ENCODE measurements at places on chromosomes 4 and X.

DNA sequence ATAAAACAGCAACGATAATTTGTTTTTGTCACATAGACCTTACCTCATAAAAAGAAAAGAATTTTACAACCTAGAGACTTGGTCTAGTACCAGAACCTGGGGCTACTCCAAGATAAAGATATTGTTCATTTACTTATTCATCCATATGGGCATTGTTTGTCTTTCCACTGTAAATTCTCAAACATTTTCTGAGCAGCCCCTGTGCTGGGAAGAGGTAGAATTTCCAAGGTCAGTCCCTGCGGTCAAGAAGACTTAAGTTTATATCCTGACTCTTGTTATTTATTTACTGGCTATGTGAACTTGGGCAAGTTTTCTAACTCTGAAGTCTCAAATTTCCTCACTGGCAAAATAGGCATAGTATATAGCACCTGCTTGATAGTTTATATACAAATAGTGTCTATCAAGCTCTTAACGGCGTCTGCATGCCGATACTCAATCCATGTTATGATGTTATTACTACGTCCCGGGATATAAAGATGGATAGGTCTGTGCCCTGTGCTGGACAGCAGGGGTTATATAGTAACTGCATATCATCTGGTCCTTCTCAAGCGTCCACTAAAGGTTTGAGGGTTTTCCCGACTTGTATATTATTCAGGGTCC, 222.1 kb upstream of the TAPT1 start:
- no peak for DNase-seq

DNA sequence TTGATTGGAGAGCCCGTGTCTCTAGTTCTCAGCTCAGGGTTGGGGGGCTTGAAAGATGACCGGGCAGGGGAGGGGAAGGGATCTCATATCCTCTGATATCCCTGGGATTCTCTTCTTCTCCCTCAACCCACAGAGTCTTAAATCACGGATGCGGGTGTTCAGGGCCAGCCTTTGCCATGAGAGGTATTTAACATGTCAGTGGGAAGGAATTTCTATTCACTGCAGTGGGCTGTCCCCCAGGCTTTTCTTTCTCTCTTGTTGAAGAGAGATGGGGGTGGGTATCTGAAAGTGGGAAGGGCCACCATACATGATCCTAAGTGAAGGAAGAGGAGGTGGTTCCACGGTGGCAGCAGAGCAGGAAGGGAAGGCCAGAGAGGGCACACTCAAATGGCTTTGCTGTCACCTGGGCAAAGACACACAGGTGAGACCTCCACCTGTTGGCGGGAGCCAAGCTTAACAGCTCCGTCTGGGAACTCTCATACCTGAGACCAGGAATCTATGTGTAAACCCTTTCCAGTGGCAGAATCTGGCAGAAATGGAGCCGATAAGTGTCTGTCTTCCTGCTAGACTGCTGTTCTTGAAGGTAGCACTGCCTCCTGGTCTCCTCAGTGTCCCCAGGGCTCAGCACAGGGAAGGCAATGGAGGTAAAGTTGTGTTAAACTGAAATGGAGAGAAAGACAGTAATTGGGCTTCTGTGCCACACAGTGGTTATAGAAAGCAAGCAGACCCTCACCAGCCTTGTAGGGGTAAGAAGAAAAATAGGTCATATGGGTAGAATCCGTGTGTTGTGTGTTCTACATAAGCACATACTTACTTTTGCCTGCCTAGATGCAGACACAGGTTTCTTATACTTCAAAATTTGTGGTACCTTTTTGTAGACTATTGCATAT, 49.4 kb downstream of the RHOH start:
- DNase-seq, result no peak

- DNase-seq, result no peak
Observed at GRCh38 chrX:56736219-56736618, 7.2 kb downstream of the NBDY start.

GRCh38 chr4:183492791-183493222, 12.1 kb upstream of the ING2 start:
- DNase-seq, result no peak

DNA sequence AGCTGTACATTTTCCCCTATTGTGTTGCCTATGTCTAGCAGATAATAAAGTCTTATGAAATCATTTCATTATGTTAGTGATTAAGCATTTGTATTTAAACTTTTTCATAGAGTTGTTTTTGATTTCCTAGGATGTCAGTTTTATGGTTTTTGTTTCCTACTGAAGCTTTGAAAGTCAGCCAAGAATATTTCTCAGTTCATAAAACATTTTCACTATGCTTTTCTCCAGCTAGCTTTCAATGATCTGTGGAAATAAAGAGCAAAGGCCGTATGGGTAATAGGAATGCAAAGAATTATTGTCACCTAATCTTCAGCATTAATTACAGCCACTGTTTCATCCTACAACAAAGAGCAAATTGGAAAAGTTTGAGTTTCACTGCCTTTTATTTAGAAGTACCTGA, 145.7 kb upstream of the NUDT6 start:
- no peak for DNase-seq

GRCh38 chr4:62077406-62077805, 877.3 kb downstream of the ADGRL3 start:
- DNase-seq, result no peak

DNA sequence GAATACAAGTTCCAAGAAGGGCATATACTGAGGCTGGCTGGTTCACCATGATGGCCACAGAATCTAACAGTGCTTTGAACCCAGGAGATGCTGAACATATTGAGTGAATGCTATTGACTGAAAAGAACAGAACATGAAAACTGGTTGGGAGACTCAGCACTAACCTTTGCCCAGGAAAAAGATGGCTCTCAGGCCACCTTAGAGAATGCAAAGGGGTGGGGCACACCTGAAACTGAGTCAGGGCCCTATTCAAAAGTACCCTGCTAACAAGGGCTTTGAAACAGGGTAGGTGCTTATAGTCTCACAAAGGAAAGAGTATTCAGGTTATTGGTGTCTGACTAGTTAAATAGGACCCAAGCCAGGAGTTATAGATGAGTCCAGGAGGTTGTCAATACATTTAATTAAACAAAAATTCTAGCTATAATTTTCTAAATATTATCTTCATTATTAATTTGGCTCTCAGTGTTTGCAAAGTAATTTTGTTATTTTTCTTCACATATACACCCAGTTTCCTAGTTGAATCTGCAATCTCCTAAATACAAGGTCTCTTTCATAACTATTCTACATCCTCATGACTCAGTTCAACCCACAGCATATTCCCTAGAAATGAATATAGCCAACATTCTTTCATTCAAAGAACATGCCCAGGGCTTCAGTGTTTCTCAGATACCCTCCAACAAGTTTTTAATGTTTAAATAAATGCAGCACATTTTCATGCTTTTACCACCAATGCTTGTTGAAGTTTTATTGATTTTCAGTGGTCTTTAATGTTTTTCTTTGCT, 144.2 kb upstream of the RAPGEF2 start:
- no peak for DNase-seq

DNA sequence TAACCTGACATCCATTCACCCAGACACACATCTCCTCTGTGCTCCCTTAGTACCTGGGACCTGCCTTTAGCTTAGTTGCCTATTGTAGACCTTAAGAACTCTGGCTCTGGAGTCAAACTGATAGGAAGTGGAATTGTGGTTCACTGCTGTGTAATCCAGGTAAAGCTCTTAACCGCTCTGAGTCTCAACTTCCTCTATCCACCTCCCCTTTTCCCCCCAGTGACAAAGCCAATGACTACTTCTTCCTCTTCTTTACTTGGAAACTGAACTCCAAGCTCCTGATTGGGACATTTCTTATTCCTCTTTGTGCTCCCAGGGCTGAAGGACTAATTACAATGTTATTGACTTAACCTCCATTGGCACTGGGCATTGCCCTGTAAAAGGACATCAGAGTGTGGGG, 94.1 kb downstream of the DRD5 start:
- DNase-seq, result no peak

GRCh38 chr4:157327666-157328065, 107.1 kb downstream of the GRIA2 start:
- no peak for DNase-seq

DNA sequence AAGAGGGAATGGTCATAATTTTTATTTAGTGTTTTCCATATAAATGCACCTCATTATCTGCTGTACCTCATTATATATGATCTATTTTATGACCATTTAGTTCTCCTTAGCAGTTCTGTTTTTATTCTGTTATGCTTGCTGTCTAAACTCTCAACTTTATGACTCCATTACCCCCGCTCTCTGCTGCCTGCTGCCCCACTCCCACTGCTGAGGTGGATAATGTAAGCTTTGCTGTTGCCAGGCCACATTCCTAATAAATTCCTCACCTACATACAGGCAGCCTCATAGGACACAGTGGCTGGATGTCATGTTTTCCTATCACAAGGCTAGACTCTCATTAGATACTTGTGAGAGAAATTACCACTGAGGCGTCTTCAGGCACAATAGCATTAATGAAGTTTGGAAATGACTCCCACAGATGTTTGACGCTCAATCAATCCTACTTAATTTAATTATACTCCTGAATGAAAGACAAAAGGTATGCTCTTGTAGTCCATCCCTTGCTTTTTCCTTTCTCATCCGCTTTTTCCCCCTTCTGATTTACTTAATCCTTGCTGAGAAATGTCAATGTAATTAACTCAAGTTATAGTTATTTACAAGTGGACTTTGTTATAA, 497.5 kb upstream of the IGFBP7 start:
- DNase-seq, result peak; percentile 16

GRCh38 chr4:109040441-109040840, 262.0 kb downstream of the COL25A1 start:
- no peak for DNase-seq

DNA sequence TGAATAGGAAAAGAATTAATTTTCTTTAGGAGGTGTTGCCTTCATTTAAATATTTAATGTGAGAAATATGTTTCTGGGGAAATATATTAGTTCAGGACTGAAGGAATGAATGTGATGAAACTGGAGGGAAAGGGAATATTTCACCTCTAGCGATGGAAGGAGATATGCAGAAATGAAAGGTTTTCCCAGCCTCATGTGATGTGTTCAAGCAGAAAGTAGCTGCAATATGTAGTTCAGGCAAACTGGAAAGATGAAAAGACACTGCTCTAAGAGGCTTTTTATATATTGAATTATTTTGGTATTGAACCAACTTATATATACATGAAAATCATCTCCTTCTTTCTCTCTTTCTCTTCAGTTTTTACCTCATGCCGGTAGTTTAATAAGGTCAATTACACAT, 3.4 kb downstream of the GRID2 start:
- no peak for DNase-seq

DNA sequence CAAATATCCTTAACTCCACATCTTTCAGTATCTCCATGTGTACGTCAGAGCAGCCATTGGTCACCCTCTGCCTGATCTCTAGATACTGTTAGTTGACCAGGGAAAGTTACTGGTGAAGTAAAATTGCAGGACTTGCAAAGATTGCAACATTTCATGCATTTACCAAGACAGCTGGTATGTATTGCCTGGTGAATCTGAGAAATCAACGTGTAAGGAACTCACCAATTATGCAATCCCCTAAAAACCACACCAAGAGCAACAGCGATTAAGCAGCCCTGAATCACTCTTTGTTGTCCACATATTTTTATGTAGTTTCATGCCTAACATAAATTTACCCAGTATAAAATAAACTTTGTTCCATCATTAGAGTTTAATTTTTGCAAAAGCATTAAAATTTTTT, 271.2 kb downstream of the NLGN4X start:
- DNase-seq, result no peak

DNA sequence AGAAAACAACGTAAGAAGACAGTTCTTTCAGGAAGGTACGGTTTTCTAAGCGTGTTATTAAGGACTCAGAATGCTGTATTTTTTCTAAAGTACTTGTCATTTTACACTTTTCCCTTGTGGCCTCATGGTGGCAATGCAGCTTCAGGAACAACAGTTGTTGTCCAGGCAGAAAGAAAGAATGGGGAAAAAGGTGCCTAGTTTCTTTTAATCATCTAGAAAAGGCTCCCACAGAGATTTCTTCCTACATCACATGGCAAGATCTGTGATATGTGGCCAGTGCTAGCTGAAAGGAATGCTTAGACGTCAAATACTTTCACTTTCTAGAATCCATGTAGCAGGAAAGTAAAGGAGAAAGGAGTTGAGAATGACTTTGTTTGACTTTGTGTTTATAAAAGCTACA, 49.0 kb upstream of the TRAM1L1 start:
- peak; percentile 88 for DNase-seq

DNA sequence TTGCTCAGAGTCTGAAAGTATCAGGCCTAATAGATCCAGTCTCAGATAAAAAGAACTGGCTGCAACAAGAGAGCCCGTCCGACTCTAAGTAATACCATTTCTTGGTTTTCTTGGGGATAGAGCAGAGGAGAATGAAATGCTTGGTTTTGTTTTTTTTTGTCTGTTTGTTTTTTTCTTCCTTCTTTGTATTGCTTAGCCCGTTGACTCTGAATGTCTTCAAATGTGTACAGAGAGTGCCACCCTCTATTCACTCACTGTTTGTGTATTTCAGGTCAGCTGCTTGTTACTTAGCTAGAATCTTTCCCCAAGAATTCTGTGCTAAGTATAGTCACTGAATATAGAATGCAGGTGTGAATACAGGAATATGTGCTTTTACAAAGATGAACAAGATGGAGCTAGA, 5.7 kb upstream of the TMEM156 start:
- DNase-seq, result no peak

DNA sequence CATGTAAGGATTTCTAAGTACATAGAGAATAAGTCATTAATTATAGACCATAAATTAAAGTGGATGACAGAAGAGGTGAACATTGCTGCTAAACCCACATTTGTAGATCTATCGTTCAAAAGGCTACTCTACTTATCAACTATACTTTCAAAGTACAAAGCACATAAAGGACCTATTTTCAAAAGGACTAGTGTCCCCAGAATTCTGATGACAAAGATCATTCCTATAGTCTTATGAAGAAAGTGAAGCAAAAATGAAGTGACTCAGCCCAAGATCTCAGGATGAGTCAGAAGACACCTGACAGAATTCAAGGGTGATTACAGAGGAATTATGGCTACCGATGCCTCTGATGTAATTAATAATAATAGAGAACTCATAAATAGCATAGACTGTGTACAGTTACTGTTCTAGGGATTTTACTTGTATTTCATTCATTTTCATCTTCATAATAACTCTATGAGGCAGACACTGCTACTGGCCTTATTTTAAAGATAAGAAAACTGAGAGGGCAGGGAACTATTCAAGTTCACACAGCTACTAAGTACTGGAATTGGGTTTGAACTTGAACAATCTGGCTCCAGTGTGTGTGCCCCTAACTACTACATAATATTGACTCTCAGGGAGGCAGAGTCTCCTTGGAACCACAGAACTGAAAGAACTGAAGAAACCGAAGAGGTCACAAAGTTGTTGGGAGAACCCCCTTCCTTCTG, 17.1 kb downstream of the USP46 start:
- peak; percentile 26 for DNase-seq

DNA sequence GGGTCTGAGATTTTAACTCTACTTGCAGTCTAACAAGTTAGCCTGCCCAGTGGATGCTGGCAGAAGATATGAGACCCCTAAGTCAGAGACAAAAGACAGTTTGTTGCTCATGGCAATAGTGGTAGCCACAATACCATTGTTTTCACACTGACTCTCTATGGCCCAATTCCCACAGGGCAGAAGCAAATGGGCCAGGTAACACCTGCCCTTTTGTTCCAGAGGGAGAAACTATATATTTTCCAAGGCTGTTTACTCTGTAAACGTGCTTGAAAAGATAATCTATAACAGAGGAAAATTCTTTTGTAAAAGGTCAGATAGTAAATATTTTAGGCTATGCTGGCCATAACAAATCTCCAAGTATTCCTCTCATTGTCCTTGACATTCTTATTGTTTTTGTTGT, 57.2 kb upstream of the NPNT start:
- no peak for DNase-seq
